ENCODE measurements at places on chromosomes 3 and 15.

GRCh38 chr3:158788446-158788845, 13.4 kb upstream of the MFSD1 start:
- no peak overlapping the region for H3K4me3 ChIP-seq
- H3K36me3 ChIP-seq, result no peaks in the 10 kb centered on the region
- H3K27me3 ChIP-seq, result no peaks in the 10 kb centered on the region
- no peak for DNase-seq
- H3K4me1 ChIP-seq, result peaks cover 8% of the 10 kb centered on the region

- H3K4me1 ChIP-seq, result peaks cover 8% of the 10 kb centered on the region
- no peak for DNase-seq
- no peak overlapping the region for H3K4me3 ChIP-seq
- H3K36me3 ChIP-seq, result no peaks in the 10 kb centered on the region
- H3K27me3 ChIP-seq, result no peaks in the 10 kb centered on the region
- H3K27ac ChIP-seq, result no peak overlapping the region
These were observed 388.0 kb upstream of the LMCD1 start for GRCh38 chr3:8113626-8114025.

DNA sequence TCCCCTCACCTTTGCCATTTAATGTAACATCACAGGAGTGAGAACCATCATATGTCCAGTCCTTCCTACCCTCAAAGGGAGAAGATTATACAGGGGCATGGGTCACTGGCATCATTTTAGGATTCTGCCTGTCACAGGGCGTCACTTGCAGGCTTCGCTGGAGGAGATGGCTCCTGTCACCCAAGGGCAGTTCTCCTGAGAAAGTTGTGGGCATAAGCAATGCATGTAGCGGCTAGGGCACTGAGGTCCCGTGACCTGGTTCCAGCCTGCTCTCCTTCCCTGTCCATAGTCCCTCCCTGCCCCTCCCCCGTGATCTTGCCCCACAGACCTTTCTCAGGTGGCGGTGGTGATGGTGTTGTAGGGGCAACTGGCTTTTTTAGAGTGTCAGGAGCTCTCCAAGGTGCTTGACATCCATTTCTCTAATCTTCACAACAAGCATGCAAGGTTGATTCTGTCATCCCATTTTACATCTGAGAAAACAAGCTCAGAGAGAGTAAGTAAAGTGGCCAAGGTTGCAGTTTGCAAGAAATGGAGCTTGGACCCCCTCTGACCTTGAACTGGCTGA, 241.5 kb upstream of the CTDSPL start:
- H3K4me1 ChIP-seq, result peaks cover 10% of the 10 kb centered on the region
- no peak overlapping the region for H3K27ac ChIP-seq
- no peaks in the 10 kb centered on the region for H3K27me3 ChIP-seq
- H3K36me3 ChIP-seq, result no peaks in the 10 kb centered on the region
- H3K4me3 ChIP-seq, result no peak overlapping the region

DNA sequence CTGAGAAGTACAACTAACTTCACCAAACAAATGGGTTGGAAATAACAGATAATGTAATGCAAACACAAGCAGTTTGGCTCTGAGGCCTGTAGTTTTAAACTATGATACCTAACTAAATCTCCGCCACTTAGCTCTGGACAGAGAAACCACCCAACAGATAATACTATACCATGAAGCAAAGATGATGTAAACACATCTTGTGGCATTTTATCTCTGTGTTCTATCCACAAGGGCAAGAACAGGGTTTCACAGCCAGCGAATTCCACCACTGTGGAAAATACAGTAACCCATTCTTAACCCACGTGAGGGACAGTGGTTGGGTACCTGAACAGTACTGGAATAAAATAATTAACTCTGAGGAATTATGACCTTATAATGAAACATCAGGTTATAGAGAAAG, 93.6 kb downstream of the P3H2 start:
- H3K27ac ChIP-seq, result no peak overlapping the region
- no peaks in the 10 kb centered on the region for H3K36me3 ChIP-seq
- H3K27me3 ChIP-seq, result no peaks in the 10 kb centered on the region
- no peak overlapping the region for H3K4me3 ChIP-seq

DNA sequence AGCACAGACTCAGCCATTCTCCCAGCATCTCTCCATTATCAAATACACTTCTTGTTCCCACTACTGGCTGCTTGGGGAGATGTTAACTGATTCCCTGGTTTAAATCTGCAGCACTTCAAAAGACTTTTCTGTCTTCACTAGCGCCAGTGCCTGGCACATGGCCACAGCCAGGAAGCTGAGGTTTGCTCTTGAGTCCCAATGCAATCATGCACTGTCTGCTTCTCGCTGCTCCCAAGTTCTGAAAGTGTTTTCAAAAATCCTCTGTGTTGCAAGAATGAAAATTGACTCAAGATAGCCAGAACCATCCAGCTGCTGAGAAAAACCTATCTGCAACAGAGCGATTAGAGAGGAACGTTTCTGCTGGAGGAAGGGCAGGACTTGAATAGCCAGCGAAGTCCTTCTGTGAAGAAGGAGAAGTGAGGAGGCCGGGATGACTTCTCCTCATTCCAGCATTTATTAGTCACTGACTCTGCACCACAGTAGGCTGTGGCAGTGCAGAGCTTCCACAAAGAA, 358.4 kb upstream of the NR2F2 start:
- no peak overlapping the region for H3K27ac ChIP-seq
- no peak for DNase-seq
- H3K27me3 ChIP-seq, result no peaks in the 10 kb centered on the region
- H3K4me3 ChIP-seq, result no peak overlapping the region

GRCh38 chr15:83306561-83306960, 22.1 kb upstream of the BNC1 start:
- no peaks in the 10 kb centered on the region for H3K36me3 ChIP-seq
- H3K27ac ChIP-seq, result no peak overlapping the region
- no peak for DNase-seq
- peaks cover 21% of the 10 kb centered on the region for H3K4me1 ChIP-seq
- H3K4me3 ChIP-seq, result no peak overlapping the region

DNA sequence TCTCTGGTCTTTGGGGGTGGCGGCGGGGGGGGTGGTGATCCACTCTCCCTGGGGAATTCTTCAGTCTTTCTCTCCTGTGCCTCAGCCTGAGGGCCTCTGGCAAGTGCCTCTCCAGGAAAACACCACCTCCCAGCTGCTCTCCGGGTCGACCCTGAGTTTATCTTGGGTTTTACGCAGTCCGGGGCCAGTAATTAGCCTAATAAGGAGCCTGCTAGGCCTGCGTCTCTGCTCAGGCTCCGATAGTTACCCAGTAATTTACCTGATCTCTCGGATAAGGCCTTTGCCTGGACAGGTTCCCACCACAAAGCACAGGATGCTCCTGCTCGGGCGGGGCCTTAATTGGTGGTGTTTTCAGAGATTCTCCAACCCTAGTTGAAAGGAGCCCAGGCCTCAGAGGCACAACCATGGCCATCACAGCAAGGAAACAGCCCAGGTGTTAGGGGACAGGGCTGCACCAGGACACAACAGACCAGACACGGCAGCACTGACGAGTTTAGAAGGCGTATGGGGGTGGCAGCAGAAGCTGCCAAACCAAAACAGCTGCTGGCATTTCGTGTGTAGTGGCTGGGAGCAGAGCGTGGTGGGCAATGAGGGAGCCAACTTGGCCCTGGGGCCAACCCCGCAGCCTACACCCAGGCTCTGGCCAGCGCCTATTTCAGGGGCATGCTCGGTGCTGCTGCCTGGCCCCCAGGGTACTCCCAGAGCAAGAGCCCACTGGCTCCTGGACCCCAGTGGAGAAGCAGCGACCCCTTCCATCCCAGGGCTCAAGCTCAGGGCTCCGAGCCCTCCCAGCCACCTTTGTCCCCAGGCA, 71.4 kb downstream of the KLF13 start:
- no peak for DNase-seq
- peak overlapping the region; percentile 92 for H3K27ac ChIP-seq
- no peak overlapping the region for H3K4me3 ChIP-seq
- no peaks in the 10 kb centered on the region for H3K36me3 ChIP-seq
- peaks cover 58% of the 10 kb centered on the region for H3K4me1 ChIP-seq

- no peaks in the 10 kb centered on the region for H3K27me3 ChIP-seq
- H3K4me1 ChIP-seq, result peaks cover 27% of the 10 kb centered on the region
- no peaks in the 10 kb centered on the region for H3K36me3 ChIP-seq
- H3K4me3 ChIP-seq, result no peak overlapping the region
- DNase-seq, result no peak
These were observed 30.2 kb downstream of the LYSMD4 start for GRCh38 chr15:99702895-99703602.
